Jurkat, Clone E6-1 (cell line): ENCODE measurements at places on chromosomes 2 and 18.
A peak's percentile ranks its signal among the peaks of the same experiment; 100 is the strongest.

GRCh38 chr2:9322576-9322975 is 100.8 kb downstream of the ITGB1BP1 start:
- no peak for DNase-seq

GRCh38 chr2:190468814-190469569 is 60.8 kb downstream of the MFSD6 start:
- peak; percentile 36 for DNase-seq

DNA sequence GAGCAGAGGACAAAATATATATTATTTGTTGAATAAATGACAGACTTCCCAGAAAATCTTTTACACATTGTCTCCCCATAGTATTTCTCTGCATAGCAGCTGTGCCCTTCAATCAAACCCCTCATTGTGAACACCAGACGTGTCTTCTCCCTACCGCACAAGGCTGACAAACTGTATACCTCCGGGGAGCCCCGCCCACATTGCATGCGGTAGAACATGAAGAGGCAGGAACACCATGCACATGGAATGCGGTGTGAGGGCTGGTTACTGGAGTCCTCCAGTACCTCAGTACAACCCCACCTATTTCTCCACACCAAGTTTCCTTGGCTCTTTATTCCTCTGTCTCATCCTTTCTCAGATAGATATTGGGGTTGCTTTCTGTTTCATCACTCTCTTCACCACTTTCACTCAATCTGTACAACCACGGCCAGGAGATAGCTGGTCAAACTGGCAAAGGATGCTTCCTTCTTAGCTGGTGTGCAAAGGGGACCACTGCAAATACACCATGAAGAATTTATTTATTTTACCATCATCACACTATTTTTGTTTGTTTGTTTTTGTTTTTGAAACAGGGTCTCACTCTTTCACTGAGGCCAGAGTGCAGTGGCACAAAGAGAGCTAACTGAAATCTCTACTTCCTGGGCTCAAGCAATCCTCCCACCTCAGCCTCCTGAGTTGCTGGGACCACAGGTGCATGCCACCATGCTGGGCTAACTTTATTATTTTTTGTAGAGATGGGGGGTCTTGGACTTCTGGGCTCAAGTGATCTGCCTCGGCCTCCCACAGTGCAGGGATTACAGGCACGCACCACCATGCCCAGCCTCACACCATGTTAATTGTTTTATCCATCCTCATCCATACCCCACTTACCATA is 2.3 kb upstream of the NBAS start:
- no peak for DNase-seq

DNA sequence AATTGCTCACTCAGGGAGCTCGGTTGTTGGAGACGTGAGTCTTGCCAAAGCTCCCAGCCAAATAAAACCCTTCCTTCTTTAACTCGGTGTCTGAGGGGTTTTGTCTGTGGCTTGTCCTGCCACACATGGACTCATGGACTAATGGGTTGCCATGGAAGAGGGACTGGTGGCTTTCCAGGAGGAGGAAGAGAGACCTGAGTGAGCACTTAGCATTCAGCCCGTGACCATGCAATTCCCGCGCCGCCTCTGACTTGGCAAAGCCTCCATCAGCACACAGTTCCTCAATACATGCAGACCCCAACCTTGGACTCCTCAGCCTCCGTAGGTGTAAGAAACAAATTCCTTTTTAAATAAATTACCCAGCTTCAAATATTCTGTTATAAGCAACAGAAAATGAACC is 57.3 kb upstream of the TMEM18 start:
- no peak for DNase-seq

- no peak for DNase-seq
Observed at GRCh38 chr2:22991844-22992243, 393.1 kb upstream of the KLHL29 start.

- no peak for DNase-seq
Observed at GRCh38 chr18:5997361-5997760, 102.0 kb upstream of the TMEM200C start.

GRCh38 chr2:125745514-125745913 is 910.4 kb upstream of the GYPC start:
- DNase-seq = peak; percentile 15

- DNase-seq = no peak
Observed at GRCh38 chr2:203301667-203302066, 26.5 kb upstream of the ABI2 start.

GRCh38 chr2:130264501-130264900 is 66.3 kb upstream of the TUBA3E start:
- DNase-seq = no peak

- DNase-seq = no peak
Observed at GRCh38 chr2:26938399-26939118, 31.9 kb upstream of the MAPRE3 start.

DNA sequence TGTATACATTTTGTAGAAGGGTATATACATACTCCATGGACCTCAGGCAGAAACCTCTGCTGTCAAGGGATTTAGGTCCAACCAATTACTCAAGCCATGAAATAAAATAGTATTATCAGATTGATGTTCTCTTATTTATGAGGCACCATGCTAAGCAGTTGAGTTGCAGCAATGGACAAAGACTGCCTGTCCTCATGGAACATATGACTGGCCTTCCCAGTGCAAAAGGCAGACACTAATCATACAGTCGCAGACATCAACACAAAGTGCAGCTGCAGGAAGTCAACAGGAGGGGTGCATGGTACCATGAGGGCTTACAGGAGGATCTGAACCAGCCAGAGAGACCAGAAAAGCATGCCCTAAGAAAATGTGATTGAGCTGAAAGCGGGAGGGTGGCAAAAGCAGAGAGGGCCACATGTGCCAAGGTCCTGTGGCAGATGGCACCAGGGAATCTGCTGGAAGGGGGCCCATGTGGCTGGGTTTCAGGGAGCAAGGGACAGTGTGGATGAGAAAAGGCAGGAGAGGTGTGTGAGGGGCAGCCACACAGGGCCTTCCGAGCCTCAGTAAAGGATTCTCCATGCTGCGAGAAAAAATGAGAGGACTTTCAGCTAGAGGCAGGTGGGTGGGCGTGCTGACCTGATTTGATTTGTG is 61.4 kb upstream of the RNF152 start:
- no peak for DNase-seq

GRCh38 chr2:26298638-26299393 is 47.1 kb upstream of the SELENOI start:
- no peak for DNase-seq

GRCh38 chr2:45176390-45176789 is 167.1 kb upstream of the SIX2 start:
- DNase-seq = no peak

DNA sequence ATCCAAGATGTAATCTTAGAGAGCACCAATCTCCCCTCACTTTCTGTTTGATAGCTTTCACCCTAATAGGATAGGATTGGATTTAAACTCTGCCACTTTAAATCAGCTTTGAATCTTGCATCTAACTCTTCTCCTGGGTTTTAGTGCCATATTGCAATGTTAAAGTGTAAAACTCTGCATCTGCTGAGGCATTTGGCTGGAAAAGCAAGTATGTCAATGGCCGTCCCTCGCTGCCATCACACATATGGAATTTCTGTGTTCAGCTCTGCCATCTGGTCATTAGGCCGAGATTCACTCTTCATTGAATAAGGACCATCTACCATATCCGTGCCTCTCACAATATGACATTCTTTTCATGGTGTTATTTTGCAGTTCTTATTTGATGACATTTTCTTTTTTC is 728.1 kb upstream of the PIK3C3 start:
- DNase-seq = no peak

DNA sequence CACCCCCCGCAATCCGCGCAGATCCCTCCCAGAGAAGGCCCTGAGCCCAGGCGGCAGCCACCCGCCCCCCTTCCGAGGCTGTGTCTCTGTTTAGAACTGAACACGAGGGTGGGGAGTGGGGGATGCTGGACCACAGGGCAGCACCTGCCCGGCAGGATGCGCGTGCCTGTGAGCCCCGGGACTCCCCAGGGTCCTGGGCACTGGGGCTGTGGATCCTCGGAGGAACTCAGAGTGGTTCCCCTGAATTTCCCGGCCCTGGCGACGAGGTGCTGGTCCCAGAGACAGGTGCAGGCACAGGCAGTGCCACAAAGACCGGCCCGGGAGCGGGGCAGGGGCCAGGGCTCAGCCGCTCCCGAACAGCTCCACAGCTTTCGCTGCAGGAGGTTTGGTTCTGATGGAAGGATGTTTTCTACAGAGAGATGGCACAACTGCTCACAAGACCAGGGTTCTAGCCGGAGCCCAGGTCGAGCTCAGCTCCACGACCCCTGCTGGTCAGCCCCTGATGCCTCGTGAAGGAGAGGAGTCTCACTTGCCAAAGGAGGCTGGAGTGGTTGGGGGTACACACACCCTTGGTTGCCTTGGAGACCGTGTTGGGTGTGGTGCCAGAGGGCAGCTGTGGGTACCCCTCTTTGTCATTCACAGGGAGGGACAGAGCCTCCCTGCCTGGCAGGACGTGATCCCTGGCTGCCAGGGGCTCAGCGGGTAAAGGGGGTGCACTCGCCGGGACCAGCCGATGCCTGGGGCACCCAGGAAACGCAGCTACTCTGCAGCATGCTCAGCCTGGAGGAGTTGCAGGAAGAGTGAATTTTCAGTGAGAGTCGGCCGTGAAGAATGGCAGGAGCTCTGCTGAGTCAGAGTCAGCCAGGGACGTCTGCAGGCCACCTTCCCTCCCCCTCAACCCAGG is 4.4 kb upstream of the NEU4 start:
- no peak for DNase-seq

GRCh38 chr2:68377137-68377780 is 12.2 kb downstream of the PLEK start:
- no peak for DNase-seq

DNA sequence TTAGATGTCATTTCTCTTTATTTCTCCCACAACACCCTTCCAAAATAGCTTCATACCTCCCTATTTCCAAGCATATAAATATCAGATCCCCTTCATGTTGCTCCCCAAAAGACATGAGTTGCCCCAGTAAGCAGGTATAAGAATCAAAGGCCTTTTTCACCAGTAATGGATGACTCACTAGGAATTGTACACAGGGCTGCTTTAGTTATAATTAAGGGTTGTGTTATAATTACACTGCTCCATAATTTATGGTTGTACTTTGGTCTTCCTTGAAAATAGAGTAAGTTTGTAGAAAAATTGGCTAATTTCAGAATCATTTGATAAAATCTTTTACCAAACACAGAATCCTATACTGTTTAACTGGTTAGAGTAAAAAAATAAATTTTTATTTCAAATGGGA is 8.8 kb upstream of the AQP4 start:
- DNase-seq = no peak

GRCh38 chr2:240426845-240427721 is 8.4 kb upstream of the GPC1 start:
- DNase-seq = no peak

- DNase-seq = no peak
Observed at GRCh38 chr18:24924066-24924716, 427.8 kb downstream of the ZNF521 start.

DNA sequence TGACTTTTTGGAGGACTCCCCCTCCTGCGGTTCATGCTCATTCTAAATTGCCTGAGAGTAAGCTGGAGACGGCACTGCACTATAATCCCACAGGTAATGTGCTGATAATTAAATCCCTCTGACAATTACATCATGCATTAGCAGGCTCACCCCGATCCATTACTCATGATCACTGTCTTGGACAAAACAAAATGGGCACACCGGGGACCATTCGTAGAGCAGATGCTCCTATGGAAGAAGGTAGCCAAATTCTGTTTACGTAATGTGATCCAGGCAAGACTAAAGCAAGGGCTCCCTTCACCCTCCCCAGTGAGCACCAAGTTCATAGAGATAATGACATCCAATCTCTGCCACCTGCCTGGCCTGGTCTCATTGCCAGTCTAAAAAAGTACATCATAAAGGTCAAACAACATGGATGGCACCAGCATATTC is 657.1 kb upstream of the SOX11 start:
- DNase-seq = no peak

DNA sequence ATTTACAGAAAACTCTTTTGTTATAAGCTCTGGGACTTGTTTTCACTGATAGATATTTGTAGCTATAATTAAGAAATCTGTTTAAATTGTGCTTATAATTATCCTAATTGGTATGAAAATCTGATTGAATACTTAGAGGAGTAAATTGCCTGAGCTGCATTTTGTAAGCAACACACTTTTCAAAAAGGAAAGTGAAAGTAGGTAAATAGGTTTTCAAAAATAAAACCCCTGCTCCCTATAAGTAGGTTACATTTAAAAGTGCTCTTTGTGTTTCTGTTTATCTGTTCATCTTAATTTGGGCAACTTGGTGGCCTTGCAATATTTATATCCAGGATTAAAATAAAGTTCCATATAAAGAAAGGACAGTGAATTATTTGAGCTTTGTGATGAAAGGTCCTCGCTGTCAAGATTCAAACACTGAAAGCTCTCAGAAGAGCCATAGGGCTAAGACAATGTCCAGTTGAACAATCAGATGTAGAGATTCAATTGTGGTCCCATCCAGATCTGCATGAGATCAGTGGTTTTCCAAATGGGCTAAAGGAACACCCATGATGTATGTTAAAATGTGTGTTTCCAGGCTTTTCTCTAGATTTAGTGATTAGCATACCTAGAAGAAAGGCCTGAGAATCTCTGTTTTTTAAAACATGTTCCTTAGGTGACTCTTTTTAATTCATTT is 371.6 kb downstream of the RPRM start:
- DNase-seq = no peak

DNA sequence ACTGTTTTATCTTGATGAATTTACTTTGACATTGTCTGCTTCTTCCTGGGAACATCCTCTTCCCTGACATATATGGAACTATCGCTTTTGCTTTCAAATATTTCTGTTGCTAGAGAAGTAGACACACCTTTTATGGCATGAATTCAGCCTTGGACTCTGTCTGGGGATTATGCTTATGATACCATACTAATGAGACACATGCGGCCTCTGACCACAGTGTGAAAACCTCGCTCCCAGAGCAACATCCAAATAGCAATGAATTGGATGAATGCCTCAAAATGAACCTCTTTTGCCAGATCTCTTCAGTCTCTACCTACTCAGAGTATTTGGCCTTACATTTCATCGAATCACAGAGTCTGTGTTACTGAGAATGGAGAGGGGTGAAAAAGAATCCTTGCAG is 70.9 kb downstream of the PIEZO2 start:
- no peak for DNase-seq

DNA sequence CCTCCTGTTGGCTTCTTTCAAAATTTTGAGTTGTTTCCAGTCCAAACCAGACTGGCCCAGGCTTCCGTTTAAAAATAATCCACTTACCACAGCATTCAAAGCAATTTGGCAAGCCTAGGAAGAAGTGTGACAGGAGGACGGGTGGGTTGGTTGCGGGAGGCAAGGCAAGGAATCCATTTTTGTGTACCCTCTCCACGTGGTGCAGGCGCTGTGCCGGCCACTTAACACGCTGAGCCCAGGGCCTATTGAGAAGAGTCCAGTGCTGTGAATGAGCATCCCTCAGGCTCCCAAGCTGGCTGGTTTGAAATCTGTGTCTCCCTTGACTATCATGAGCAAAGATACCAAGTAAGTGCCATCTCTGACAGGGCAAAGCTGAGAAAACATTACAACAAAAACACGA is 160.9 kb downstream of the NCKAP5 start:
- DNase-seq = no peak

DNA sequence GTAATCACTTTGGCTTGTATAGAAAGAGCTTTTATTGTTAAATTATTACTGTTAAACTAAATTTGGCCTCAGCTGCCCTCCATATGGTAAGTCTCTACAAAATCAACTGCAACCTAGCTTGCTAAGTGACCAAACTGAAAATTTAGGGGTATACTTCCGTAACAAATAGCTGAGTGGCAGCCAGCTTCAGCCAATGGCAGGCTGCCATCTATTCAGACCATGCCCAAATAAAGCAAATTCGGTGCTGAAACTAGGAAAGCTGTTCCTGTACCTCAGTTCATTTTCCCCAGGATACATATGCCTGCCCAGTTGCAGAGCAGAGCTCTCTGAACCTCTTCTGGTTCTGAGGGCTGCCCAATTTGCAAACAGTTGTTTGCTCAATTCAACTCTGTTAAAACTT is 94.8 kb downstream of the EML6 start:
- no peak for DNase-seq
